Neuronal stem cell (in vitro differentiated cells): ENCODE measurements at places on chromosomes 2 and 18.

GRCh38 chr2:196750977-196751631 lies 48.4 kb downstream of the GTF3C3 start:
- peak; percentile 33 for DNase-seq

GRCh38 chr2:8115456-8115855 lies 566.4 kb upstream of the ID2 start:
- DNase-seq = no peak

- no peak for DNase-seq
These were observed 22.9 kb downstream of the MLPH start for GRCh38 chr2:237509905-237510304.

GRCh38 chr2:119649364-119649917 lies 29.6 kb upstream of the TMEM177 start:
- DNase-seq = no peak

GRCh38 chr18:36634573-36635216 lies 194.1 kb downstream of the TPGS2 start:
- no peak for DNase-seq

GRCh38 chr18:22282311-22283115 lies 113.1 kb downstream of the GATA6 start:
- no peak for DNase-seq

GRCh38 chr2:12504443-12504842 lies 212.3 kb upstream of the TRIB2 start:
- DNase-seq = no peak

DNA sequence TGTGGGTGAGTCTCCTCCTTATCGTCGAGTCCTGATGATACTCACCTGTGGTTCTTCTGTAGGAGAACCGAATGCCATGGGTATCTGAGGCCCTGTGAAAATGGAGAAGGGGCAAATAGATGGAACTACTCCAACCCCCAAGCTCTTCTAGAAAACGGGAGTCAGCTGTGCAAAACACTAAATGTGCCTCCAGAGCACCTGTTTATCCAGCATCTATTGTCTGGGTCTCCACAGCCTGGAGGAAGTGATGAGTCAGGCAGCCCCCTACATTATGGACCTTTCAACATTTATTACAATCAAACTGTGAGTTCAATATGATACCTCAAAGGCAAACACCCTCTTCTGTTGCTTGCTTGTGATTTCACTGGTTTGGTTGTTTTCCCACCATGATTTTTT lies 9.8 kb upstream of the LRRFIP1 start:
- no peak for DNase-seq

- no peak for DNase-seq
These were observed 35.1 kb downstream of the FAM117B start for GRCh38 chr2:202669841-202670240.

GRCh38 chr2:25368660-25369059 lies 26.9 kb upstream of the DNMT3A start:
- no peak for DNase-seq

GRCh38 chr2:110838657-110839384 lies 106.4 kb downstream of the ACOXL start:
- no peak for DNase-seq

- no peak for DNase-seq
These were observed 113.3 kb upstream of the ODC1 start for GRCh38 chr2:10561288-10562035.

DNA sequence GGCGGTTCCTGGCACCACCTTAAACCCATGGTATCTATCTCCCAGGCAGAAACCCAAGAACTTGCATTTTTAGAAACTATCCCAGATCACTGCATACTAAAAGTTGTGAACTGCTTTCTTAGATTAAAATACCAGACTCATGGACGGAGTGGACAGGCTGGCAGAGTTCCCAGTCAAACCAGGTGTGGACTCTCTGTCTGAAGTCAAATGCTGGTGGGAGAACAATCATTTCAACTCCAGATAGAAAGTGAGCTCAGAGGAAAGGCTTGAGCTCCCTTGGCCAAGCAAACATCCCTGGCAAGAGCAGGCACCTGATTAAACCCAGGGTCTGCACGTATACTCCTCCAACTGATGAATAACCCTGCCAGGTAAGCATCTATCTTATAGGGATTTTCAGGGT lies 19.5 kb downstream of the NXPH2 start:
- no peak for DNase-seq

GRCh38 chr2:197078535-197078934 lies 152.0 kb upstream of the PGAP1 start:
- no peak for DNase-seq

GRCh38 chr2:71714601-71715240 lies 261.4 kb downstream of the DYSF start:
- no peak for DNase-seq
